ENCODE measurements at places on chromosomes 16 and 17. TPM values are rescaled to one million over a fixed set of nuclear protein-coding genes. Genes with fewer than 3 reads are reported as not detected.

VASN gene
- 7.1 TPM for polyA plus RNA-seq

HOXB5 gene
- not detected for polyA plus RNA-seq

NME2 gene
- 939 TPM for polyA plus RNA-seq

ARHGDIG gene
- polyA plus RNA-seq, result 0.78 TPM

GDPD3 gene
- 1.1 TPM for polyA plus RNA-seq

UTS2R gene
- not detected for polyA plus RNA-seq

HEATR9 gene
- not detected for polyA plus RNA-seq

PPP1R27 gene
- polyA plus RNA-seq, result 0.40 TPM

RNF112 gene
- 0.38 TPM for polyA plus RNA-seq

ARL5C gene
- not detected for polyA plus RNA-seq

B4GALNT2 gene
- polyA plus RNA-seq, result not detected

C16orf96 gene
- 0.09 TPM for polyA plus RNA-seq

DHRS7C gene
- polyA plus RNA-seq, result not detected

MARF1 gene
- 8.3 TPM for polyA plus RNA-seq

CRISPLD2 gene
- polyA plus RNA-seq, result 2.1 TPM

LGALS9B gene
- polyA plus RNA-seq, result not detected

GPR142 gene
- polyA plus RNA-seq, result not detected

KCTD19 gene
- 0.61 TPM for polyA plus RNA-seq

PPL gene
- polyA plus RNA-seq, result 10.6 TPM

FNDC8 gene
- not detected for polyA plus RNA-seq

HSPB9 gene
- 0.26 TPM for polyA plus RNA-seq

TBC1D3H gene
- polyA plus RNA-seq, result not detected

GRAPL gene
- not detected for polyA plus RNA-seq

TMEM132E gene
- 0.03 TPM for polyA plus RNA-seq

PYY gene
- polyA plus RNA-seq, result 8.5 TPM

CHST4 gene
- 4.3 TPM for polyA plus RNA-seq

CD300E gene
- not detected for polyA plus RNA-seq

ITGAL gene
- polyA plus RNA-seq, result 0.43 TPM

BCL6B gene
- 3.3 TPM for polyA plus RNA-seq

C17orf113 gene
- polyA plus RNA-seq, result 0.38 TPM

KCNJ18 gene
- polyA plus RNA-seq, result not detected

MRPL38 gene
- 90.0 TPM for polyA plus RNA-seq

PKMYT1 gene
- 104 TPM for polyA plus RNA-seq

OSGIN1 gene
- polyA plus RNA-seq, result 0.32 TPM

CLDN9 gene
- 1.8 TPM for polyA plus RNA-seq

FOXC2 gene
- 0.14 TPM for polyA plus RNA-seq

CORO6 gene
- polyA plus RNA-seq, result 2.6 TPM

COX6A2 gene
- 4.7 TPM for polyA plus RNA-seq

ZNF469 gene
- polyA plus RNA-seq, result 0.23 TPM

NACA2 gene
- 0.49 TPM for polyA plus RNA-seq

ENDOV gene
- polyA plus RNA-seq, result 16.1 TPM

SDR42E1 gene
- not detected for polyA plus RNA-seq

FOXN1 gene
- polyA plus RNA-seq, result not detected

KIFC3 gene
- 4.4 TPM for polyA plus RNA-seq
